GM12864 (cell line): ENCODE measurements at places on chromosomes 4 and X.

DNA sequence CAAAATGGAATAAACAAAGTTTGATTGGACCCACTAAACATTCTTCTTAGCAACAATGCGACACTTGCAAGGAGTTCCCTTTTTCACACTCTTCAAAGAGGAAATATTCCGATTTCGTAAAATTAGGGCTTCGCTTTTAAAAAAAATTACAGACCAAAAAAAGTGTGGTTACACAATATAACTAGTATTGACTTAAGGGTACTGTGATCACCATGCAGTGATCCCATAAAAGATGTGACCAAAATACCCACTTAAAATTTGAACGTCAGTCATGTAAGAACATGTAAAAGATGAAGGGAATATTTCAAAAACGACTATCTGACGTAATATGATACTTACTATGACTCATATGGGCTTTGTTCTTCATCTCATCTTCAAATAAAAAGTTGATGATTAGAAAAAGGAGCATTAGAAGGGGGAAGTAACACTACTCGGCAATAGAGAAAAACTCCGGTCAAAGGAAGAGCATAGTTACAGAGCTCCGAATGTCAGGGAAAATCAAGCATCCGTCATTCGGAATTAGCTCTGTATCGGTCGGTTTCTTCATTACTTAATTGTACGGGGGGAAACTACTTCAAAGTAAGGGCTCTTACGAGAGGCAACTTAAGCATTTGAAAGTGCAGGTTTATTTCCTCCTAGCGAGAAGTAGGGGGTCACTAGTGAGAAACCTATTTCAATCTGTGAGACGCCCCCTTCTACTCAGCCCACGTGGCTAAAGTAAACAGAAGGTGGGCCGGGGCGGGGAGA is 1.3 kb upstream of the TET2 start:
- DNase-seq, result no peak

DNA sequence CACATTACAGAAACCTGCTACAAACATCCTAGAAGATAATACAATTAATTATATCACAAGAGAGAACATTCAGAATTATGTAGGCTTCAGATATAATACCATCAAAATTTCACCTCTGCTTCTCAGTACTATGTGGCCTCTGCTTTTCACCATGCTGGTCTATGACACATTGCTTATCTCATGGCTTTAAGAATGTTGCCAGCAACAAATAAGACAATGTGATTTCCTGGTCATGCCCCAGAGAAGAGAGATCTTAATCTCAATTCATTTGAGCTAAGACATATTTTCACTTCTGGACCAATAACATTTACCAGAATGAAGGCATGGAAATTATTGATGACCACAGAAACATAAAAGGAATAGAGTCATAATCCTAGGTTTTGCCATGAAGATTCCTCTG is 1233.4 kb upstream of the ADGRL3 start:
- DNase-seq, result no peak

DNA sequence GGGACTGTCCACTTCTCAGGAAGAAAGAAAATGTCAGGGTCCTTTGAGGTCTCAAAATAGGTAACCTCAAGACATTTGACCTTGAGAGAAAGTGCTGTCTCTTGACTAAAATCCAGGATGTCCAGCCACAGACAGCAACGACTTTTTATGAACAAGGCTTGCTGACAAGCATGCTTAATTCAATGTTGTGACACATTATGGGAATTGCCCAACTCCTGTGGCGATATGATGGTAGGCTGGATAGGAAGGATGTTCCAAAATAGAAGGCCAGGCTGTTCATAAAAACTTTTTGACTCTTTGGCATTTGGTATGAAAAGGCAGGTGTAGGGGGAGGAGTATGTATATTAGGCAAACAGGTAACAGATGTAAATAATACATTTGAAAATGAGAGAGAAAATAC is 50.8 kb upstream of the EDNRA start:
- DNase-seq, result no peak

DNA sequence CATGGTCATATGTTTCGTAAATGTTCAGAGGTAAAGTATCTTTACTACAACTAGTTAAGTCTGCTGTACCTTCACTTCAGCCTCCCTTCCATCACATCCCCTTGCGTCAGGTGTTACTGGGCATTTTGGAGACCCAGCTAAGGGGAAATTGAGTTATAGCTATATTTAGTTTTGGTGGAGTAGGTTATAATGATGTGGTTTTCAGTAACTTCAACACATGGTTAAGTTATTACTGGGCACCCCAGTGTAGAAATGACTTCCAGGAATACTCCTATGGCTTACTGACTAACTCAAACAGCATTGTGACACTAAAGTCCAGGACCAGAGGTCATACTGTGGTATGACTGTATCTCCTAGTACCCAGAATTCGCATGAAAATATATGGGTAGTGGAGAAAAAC is 23.4 kb upstream of the ACSL1 start:
- no peak for DNase-seq

GRCh38 chr4:108849611-108850168 is 86.8 kb upstream of the ETNPPL start:
- no peak for DNase-seq

- no peak for DNase-seq
Measured at GRCh38 chr4:149493492-149493891, 322.2 kb downstream of the IQCM start.

GRCh38 chrX:69024161-69024736 is 141.0 kb downstream of the PJA1 start:
- no peak for DNase-seq

DNA sequence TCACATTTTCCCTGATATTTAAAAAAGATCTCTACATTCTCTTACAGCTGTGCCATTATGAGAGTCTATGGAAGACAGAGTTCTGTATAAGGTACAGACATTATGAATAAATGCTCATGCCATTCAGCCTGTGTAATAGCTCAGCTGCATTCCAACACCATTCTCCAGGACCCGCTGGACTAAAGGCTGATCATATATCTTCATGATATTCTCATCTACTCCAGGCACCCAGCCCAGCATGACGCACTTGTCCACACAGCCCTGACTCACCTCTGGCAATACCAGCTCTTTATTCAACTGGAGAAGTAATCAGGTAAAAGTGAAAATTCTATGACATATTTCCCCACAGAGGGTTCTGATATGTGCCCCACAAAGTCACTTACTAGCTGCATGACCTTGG is 437.5 kb upstream of the FGF16 start:
- DNase-seq, result no peak
